ENCODE measurements at places on chromosomes 1 and 21.

GRCh38 chr1:4598561-4598960, 55.8 kb upstream of the AJAP1 start:
- DNase-seq = no peak

DNA sequence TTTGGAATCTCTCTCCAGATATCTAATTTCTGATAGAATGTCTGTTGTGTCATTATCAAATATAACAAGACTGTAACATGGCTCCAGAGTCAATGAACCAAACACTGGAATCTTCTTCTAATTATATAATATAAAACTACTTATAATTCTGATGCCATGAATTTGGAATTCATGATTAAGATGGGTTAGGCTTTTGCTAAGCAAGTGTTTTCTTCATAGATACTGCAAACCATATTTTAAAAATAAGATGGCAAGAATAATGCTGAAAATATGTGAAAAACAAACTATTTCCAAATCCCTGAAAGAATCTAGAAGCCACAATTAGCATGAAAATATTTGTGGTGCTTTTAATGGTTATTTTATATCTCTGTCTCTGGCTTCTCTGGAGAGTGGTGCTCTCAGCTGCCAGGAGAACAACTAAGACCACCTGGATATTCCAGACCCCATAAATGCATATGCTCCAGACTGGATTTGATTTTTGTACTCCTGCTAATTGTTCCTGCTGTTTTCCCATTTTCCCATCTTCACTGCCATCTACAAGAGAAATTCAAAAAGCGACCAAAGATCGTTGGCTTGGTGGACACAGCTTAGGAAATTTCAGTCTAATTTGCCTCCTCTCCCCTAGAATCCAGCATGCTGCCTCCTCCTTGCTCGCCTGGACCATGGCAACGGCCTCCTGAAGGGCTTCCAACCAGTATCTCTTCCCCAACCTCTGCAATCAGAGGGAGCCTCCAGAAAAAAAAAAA, 418.9 kb downstream of the SETD4 start:
- no peak for DNase-seq

DNA sequence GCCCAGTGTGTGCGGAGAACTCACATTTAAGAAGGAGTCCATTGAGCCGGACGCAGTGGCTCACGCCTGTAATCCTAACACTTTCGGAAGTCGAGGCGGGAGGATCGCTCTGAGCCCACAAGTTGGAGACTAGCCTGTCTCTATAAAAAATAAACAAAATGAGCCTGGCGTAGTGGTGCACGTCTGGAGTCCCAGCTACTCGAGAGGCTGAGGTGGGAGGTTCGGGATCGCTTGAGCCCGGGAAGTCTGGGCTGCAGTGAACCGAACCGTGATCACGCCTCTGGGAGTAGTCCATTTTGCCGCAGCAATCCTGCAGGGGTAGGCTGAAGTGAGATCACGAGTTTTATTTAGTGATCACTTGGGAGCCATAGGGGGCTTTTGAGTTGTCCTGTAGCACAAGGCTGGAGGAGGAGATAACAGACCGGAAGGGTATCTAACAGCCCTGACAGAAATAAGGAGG, 497 bp upstream of the FUCA1 start:
- DNase-seq = no peak

DNA sequence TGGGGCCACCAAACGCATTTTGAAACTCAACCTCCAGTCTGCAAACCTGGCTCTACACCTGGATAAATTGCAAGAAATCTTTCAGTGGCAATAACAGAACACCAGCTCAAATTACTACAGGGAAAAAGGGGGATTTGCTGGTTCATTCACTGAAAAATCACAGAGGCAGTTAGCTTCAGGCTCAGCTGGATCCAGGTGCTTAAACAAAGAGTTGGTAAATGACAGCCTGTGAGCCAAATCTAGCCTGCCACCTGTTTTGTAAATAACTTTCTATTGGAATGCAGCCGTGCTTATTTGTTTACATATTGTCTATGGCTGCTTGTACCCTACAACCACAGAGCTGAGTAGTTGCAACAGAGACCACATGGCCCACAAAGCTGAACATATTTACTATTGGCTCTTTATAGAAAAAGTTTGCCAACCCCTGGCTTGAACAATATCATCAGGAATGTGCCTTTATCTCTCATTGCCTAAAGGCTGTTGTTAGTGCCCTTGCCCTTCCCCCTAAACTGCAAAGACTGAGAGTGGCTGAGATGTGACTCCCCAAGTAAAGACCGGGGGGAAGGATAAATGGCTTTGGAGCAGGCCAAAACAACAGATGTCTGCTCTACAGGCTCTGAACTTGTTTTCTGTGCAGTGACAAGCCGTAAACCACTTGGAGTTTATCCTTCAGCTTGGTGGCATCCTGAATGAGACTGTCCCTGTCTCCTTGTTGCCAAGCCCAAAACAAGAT, 21.5 kb upstream of the PTPRF start:
- no peak for DNase-seq

- no peak for DNase-seq
These were observed 24.8 kb upstream of the CNIH3 start for GRCh38 chr1:224591326-224591725.

- no peak for DNase-seq
These were observed 125.3 kb upstream of the CACYBP start for GRCh38 chr1:174874331-174875053.

DNA sequence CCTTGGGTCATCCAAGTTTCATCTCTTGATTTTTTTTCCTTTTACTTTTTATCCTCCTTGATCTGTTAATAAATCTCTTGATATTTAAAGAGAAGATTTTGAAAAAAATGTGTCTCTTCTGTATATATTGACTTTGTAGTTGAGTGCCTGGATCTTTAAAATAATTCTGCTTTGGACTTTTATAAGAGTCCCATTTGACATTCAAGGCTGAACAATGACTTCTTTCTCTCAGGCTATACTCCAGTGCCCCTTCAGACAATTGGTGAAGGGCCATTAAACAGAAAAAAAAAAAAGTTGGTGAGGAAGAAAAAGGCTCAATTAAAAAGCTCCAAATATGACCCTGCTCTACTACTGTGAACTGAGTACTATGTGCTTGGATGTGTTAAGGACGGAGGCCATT, 40.9 kb upstream of the CITED4 start:
- DNase-seq = no peak

DNA sequence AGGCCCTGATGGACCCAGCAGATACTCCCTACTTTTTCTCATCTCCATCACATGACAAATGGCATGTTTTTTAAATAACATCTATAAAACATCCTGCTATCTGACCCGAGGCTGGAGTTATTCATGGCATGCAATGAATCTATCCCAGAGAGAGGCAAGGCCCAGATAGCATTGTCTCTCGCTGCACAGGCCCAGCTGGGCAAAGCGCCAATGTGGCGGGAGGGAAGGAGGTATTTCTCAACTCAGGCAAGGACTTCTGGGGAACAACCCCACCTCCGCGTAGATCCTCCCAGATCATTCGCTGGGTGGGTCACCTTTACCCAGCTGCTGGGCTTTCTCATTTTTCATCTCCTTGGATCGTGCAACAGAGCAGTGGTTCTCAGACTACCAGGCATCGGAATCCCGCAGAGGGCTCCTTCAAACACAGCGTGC, 59.8 kb downstream of the ERG start:
- no peak for DNase-seq

DNA sequence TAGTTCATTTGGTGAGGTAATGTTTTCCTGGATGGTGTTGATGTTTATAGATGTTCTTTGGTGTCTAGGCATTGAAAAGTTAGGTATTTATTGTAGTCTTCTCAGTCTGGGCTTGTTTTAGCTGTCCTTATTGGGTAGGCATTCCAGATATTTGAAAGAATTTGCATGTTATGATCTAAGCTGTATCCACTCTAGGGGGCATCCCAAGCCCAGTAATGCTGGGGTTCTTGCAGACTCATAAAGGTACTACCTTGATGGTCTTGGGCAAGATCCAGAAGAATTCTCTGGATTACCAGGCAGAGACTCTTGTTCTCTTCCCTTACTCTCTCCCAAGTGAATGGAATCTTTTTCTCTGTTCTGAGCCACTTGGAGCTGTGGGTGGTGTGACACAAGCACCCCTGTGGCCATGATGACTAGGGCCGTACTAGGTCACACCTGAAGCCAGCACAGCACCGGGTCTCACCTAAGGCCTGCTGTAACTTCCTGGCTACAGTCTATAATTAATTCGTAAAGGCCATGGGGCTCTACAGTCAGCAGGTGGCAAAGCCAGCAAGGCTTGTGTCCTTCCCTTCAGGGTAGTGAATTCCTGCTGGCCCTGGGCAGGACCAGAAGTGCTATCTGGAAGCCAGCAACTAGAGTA, 74.8 kb upstream of the PDE4B start:
- DNase-seq = no peak

DNA sequence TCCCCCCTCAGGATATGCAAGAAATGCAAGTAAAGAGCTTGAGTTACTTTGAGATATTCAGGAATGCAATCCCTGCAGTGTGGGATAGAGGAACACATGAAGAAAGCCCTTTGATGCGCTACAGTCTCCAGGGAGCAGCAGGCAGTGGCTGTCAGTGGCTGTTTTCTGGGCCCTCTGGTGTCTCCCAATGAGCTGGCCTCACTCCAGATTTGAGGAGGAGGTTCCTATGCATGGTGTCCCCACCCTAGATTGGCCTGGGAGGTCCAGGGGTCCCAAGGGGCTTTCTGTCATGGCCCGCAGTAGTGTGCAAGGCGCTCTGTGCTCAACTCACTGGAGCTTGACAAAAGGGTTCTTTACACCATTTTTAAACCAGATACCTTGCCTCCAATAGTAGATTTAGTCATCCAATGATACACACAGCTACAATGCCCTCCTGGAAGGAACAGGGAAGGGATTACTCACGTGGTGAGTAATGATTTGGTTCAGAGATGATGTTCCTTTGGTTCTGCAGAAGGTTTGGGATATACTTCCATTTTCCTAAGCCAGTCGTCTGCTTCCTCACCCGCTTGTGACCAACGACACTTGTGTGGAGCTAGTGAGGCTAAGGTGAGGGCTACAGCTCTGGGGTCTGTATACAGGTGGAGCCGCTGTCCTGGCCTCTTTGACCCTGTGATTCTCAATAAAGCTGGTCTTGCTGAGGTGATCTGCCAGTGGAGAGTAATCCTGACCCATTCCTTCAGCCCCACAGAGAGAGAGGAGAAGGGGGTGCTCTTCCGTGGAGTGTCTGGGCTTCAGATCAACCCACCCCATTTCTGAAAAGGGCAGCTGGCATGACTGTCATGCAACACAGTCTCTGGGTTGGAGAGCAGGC, 6.6 kb downstream of the BATF3 start:
- DNase-seq = no peak

DNA sequence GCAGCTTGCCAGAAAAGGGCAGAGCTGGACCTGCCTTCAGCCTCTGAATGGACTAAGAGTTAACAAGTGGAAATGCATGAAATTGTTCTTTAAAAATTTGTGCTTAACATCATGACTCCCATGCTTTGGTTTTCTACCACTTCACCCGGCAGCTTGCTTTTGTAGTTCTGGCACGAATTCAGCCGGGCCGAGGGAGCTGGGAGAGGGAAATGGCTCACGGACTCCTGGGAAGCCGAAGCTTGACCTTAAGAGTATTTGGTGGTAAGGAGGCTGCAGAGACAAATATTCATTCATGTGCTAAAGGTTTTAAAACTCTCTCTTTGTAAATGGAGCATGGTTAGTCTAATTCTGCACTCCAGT, 17.2 kb upstream of the GFI1 start:
- DNase-seq = no peak

GRCh38 chr1:186054003-186054402, 319.8 kb downstream of the HMCN1 start:
- no peak for DNase-seq

DNA sequence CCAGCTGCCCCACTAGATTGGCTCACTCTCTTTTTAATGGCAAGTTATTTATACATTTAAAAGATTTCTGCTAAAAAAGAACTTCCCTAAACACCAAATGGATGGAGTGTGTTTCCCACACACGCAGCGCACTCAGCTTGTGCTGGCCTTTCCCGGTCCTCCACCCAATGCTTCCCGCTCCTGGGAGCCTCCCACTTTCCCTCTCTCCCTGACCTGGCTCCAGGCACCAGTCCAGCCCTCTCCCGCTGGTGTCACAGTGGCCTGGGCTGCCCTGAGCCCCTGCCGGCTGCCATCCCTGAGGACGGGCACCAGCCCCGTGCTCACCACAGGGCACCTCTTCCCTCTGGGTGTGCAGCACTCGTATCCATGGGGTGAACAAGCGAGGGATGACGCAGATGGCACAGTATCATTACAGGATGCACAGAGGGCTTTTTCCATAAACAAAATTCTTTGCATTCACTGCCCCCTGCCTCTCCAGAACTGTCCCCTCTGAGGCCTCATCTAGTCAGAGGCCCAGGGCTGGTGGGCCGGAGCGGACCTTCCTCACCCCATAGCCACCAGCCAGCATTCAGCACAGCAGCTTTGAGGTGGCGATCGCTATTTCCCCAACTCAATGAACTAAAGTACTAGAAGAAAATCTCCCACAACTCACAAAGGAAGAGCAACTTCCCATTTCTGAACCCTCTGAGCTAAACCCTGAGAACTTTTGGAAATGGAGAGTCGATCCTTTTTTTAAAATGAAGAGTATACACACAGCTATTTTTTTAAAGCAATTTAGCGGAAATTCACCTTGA, 68.5 kb downstream of the SLC37A1 start:
- no peak for DNase-seq

DNA sequence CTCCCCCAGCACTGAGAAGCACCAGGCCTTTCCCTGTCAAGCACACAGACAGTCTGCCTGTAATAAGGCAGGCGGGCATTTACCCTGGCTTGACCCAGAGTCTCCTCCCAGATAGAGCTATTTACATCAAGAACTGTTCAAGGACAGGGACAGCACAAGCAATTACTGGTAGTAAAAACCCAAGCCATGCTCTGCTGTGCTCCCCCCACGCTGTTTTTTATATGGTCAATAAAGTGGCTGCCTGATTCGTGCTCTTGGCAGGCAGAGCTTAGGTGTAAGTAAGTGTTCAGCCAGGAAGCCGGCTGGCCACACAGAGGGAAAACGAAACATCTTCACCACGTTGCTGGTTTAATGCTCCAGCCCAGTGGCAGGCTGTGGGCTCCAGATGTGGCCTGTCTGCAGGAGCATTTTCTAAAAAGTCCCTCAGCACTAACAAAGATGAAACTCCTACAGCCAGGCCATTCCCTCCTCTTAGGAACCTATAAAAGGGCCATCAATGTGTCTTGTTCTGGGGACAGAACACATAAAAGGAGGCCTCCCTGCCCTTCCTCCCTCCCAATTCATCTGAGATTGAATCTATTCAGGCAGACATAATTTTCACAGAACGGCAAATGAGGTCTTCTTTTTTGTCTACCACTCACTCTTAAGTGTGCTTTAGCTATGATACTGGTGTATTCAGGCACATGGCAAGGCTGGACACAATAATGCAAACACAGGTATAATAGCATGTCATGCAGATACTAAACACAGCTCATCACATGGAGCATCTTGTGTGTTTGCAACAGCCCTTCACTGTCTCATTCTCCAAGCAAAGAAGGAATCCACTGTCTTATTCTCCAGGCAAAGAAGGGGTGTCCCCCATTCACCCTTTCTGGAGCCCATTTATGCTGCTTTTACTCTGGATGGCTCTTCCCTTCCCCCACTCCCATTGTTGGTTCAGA, 378.9 kb downstream of the HHAT start:
- no peak for DNase-seq

Data from activated naive CD4-positive, alpha-beta T cell (primary cell).